ENCODE measurements at places on chromosomes 6 and 20. TPM values are rescaled to one million over a fixed set of nuclear protein-coding genes. Genes with fewer than 3 reads are reported as not detected.

Gene C6orf62
- total RNA-seq: 81.8 TPM

Gene SPAG4
- total RNA-seq: 7.9 TPM

Gene RIPOR2
- total RNA-seq: 0.44 TPM

Gene PDYN
- not detected for total RNA-seq

Gene CAPN11
- not detected for total RNA-seq

Gene SOX18
- 1.1 TPM for total RNA-seq

All from PC-3 (cell line).